ENCODE measurements at places on chromosomes 7 and 10.

GRCh38 chr7:33981671-33982424 is 76.5 kb downstream of the BMPER start:
- no peak for DNase-seq

- DNase-seq, result no peak
Measured at GRCh38 chr7:94393246-94394108, 1.2 kb upstream of the COL1A2 start.

GRCh38 chr7:105304040-105304895 is 84.5 kb downstream of the SRPK2 start:
- DNase-seq, result no peak

GRCh38 chr7:4878336-4879335 is 4.9 kb downstream of the RADIL start:
- no peak for DNase-seq

DNA sequence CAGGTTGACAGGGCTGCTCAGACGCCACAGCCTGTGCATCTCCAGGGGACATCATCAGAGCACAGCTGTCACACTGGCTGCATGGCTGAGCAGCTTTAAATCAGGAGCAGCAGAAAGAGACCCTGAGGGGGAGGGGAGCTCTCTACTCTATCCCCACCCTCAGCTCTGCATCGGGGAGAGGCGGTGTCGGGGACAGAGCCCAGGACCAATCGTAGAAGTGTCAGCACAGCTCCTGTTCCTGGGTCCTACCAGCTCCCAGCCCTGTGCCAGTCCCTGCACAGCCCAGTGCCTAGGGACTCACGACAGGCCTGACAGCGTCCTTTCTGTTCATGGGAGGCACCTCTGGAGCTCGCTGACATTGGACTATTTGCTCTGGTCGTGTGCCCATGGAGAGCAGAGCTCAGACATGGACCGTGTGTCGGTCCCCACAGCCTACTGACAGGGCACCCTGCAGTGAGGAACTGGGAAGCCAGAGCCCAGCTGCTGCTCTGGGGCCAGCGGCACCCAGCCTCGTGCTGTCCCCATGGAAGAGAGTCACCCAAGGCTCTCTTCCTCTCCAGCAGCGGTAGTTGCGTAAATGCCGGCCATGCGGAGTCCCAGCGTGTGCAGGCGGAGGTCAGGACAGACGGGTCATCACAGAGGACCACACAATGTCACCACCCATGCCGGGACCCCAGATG is 20.4 kb upstream of the ANTXRL start:
- DNase-seq, result no peak

- no peak for DNase-seq
Measured at GRCh38 chr10:8041284-8041991, 13.1 kb upstream of the GATA3 start.

GRCh38 chr10:87635498-87636312 is 24.0 kb upstream of the PAPSS2 start:
- no peak for DNase-seq

DNA sequence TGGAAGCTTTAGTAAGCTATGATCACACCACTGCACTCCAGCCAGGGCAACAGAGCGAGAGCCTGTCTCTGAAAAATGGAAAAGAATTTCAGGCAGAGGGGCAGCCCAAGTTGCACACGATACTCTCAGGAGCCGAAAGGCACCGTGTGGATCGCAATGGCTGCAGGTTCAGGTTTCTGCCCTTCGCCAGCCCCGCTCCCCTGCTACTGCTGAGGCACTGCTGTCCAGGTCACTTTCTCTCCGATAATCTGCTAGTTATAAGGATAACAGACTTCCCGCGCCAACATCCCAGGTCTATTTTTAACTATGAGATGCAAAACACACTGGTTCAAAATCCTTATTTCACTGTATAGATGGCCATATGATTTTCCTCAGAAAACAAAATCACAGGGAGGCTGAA is 11.1 kb downstream of the BEND7 start:
- no peak for DNase-seq

DNA sequence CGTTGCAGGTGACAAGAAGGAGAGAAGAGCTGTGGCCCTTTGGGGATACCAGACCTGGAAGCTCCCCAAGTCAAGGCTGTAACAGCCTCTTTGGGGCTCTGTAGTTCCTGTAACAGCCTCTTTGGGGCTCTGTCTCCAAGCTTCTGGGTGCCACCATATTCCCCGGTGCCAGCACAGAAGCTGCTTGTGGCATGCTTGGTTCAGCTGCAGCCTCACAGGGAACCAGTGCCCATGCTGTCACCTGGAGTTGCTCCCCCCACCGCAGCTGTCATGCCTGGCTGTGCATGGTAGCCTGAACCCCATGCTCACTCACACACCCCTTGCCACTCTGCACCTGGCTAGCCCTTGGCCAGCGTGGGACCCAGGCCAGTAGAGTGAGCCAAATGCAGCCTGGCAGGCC is 109.1 kb downstream of the ELAPOR2 start:
- DNase-seq, result no peak

GRCh38 chr10:1346201-1346600 is 290.0 kb downstream of the WDR37 start:
- no peak for DNase-seq

GRCh38 chr10:113454341-113455061 is 98.4 kb upstream of the HABP2 start:
- no peak for DNase-seq

- no peak for DNase-seq
Measured at GRCh38 chr7:15334536-15335263, 227.1 kb downstream of the AGMO start.

DNA sequence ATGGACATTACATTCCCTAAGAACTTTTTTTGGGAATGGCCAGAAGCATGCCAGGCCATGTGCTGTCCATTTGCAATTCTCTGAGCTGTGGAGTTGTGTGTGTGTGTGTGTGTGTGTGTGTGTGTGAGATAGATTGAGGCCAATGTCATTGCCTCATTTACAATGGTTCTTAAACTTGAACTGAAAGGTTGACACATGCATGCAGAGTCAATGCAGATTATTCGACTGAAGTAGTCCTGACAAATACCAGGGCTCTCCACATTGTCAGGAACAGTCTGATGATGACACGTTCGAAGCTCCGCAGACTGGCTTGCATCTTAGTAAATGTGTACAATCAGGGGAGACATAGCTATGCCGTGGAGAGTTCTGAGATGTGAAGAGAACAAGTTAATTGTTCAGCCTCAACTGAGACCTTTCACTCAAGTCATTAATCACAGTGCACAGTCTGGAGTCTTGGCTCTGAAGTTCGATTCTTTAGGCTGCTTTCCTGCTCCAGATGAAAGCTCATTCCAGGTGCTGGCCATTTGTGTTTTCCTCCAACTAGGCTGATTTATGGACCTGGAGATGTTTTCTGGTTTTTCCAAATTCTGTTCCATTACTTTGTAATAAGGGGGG is 921.9 kb downstream of the LRMDA start:
- DNase-seq, result no peak

GRCh38 chr7:138089080-138089901 is 13.0 kb downstream of the AKR1D1 start:
- DNase-seq, result no peak

GRCh38 chr10:77590344-77591237 is 47.0 kb downstream of the KCNMA1 start:
- no peak for DNase-seq

DNA sequence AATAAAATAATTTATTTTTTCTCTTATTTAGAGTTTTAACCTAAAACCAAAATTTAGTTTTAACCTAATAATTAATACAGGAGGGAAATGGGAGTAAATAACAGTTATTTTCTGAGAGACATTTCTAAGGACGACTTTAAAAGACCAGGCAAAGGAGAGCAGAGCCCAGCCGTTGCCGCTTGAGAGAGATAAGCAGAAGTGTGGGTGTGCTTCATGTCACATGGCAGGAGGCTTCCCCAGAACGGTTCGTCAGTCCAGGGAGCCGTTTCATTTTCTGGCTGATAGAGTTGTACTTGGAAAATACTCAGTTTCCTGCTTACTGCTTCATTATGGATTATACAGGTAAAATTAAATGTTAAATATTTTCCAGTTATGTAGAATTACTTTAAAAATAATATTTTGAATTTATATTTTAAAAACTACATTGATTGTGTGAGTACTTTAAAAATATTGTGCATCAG is 61.4 kb downstream of the ST7 start:
- DNase-seq, result no peak

DNA sequence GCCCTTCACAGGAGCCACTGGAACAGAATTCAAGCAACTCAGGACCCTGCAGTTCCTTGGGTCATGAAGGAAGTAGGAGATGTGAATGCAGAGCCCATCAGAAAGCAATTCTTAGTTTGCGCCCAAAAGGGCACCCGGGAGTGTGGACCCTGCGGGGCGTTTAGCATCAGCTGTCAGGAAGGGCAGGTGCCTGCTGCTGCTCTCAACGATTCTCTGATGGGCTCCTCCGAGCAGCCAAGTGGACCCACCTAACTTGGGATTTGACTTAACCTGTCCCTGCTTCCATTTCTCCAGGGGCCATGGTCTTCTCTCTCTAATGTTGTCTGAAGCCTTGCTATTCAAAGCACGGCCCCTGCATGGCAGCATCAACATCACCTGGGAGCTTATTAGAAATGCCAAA is 17.1 kb downstream of the CPA5 start:
- no peak for DNase-seq

- no peak for DNase-seq
Measured at GRCh38 chr10:129038522-129038921, 428.5 kb upstream of the MGMT start.

- DNase-seq, result no peak
Measured at GRCh38 chr10:125084191-125084613, 76.2 kb downstream of the CTBP2 start.

- no peak for DNase-seq
Measured at GRCh38 chr10:73522263-73522662, 26.4 kb upstream of the PPP3CB start.

- DNase-seq, result no peak
Measured at GRCh38 chr10:130418731-130419130, 282.5 kb downstream of the GLRX3 start.

GRCh38 chr7:107428642-107429041 is 41.2 kb upstream of the GPR22 start:
- DNase-seq, result no peak

GRCh38 chr10:90319188-90319914 is 538.5 kb downstream of the HTR7 start:
- DNase-seq, result no peak

- DNase-seq, result no peak
Measured at GRCh38 chr10:5470062-5470751, 29.2 kb downstream of the CALML5 start.
